Melanocyte of skin (primary cell): ENCODE measurements at places on chromosomes 6 and 20. TPM values are rescaled to one million over a fixed set of nuclear protein-coding genes. Genes with fewer than 3 reads are reported as not detected.

The RAB32 gene
- total RNA-seq, result 245 and 297 TPM in 2 replicates

The ADGB gene
- total RNA-seq, result not detected in 2 replicates

The TAAR2 gene
- total RNA-seq, result not detected in 2 replicates

The LINC00237 gene
- not detected in 2 replicates for total RNA-seq

The NCOA3 gene
- total RNA-seq, result 33.7 and 44.0 TPM in 2 replicates

The LTB gene
- total RNA-seq, result not detected in 2 replicates
